ENCODE measurements at places on chromosomes 4 and X.

DNA sequence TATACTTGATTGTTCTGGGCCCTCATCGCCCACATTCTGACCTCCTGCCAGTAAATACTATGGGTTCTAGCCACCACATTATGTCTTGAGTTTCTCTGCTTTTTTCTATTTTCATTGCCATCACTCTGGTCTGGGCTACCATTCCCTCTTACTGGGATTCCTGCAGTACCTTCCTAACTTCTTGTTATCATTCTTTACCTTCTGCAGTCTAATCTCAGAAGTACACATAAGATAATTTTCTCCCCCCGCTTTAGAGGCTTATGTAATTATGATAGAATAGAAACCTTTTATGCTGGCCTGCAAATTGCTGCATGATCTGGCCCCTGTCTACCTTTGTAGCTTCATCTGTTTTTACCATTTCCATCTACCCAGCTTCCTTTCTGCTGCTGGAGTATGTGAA lies 19.2 kb downstream of the STIM2 start:
- no peak for DNase-seq

- DNase-seq, result no peak
Observed at GRCh38 chrX:34903316-34903715, 39.3 kb upstream of the FAM47B start.

DNA sequence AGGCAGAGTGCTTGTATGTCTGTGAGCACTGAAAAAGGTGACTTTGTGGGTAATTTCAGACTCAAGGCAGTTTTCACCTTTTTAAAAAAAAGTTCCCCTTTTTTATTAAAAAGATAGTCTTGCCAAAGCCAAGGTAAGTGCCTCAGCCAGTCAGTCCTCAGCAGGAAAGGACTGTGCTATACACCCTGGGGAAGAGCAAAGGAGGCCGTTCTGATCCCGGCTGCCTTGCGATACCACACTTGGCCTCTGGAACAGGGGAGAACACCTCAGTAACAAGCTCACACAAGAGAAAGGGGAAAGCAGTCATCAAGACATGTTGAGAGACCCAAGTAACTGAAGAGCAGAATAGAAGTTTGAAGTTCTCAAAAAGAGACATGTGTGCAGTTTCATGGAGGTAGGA lies 541.7 kb downstream of the BCOR start:
- no peak for DNase-seq

DNA sequence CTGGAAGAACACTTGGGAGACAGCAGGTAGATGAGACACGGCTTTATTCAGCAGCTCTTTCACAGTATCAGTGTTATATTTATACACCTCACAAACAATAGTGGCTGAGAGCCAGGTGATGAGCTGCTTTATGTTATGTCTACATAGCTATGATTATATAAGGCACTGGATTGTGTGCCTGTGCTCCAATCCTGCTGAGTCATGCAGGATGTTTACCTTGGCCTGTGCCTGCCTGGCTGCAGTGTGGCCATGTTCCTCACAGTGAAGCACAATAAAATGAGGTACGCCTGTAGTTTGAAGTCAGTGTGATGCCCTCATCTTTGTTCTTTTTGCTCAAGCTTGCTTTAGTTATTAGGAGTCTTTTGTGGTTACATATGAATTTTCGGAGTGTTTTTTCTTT lies 31.3 kb downstream of the CXCL13 start:
- DNase-seq, result no peak

GRCh38 chr4:26056406-26056805 lies 142.4 kb downstream of the SMIM20 start:
- no peak for DNase-seq

DNA sequence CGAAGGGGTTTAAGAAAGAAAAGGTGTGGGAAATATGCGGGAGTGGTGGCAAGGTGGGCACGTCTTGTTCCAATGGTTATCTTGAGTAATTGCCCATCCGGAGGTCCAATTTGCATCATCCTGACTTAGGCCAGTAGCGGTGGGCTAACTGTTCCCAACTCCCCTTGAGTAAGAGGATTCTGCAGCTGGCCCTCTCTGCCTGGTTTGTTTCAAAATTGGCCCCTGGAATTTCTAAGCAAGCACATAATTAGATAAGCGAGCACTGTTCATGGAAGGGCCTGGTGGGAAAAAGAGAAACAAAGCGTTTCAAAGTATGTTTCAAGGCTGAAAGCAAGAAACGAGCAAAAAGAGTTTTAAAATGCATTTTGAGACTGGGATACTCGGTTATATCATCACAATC lies 198.2 kb downstream of the CEP135 start:
- no peak for DNase-seq

DNA sequence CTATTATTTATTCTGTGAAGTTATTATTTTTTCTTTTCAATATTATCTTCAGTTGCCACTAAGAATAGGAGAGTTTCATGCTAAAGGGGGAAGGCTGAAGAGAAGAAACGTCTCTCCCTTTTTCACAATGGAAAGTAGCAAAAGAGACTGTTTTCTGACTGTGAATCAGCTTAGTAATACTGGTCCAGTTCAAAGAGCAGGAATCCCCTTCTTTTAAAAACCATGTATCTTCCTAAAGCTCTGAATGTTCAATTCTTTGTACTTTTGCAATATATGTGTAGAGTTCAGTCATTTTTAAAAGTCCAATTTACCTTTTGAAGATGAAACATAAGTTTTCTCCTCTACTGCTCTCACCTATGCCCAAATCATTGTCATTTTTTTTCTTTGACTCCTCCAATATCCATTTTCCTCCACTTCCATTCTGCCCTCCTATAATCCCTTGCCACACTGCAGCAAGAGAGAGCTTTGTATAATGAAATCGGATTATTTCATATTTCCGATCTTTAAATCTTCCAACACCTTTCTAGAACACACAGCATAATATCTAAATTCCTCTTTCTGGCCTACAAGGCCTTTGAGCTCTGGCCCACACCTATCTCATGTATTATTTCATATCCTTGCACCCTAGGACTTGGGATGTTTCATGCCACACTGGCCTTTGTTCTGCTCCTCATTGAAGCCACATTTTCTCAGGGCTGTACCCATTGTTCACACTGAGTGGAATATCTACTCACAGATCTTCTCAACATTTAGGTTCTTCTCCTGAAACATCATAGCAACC lies 195.3 kb downstream of the CAMK2D start:
- DNase-seq, result no peak

GRCh38 chr4:116401293-116401692 lies 684.1 kb downstream of the TRAM1L1 start:
- DNase-seq, result no peak

DNA sequence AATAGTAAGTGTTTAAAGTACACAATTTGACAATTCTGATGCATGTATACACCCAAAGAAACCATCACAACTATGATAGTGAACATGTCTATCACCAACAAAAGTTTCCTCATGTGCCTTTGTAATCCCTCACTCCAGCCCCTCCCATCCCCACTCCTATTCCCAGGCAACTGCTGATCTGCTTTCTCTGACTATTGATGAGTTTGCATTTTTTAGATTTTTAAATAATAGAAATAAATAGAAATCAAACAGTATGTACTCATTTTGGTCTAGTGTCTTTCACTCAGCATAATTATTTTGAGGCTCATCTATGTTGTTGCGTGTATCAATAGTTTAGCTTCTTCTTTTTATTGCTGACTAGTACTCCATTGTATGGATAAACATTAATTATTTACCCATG lies 5.3 kb upstream of the RPS4X start:
- DNase-seq, result no peak
